ENCODE measurements at places on chromosomes 7 and 10.
A peak's percentile ranks its signal among the peaks of the same experiment; 100 is the strongest.

- peak; percentile 18 for DNase-seq
These were observed 237.8 kb downstream of the ELFN1 start for GRCh38 chr7:1907751-1908365.

GRCh38 chr10:87761153-87761552, 56.9 kb downstream of the ATAD1 start:
- no peak for DNase-seq

DNA sequence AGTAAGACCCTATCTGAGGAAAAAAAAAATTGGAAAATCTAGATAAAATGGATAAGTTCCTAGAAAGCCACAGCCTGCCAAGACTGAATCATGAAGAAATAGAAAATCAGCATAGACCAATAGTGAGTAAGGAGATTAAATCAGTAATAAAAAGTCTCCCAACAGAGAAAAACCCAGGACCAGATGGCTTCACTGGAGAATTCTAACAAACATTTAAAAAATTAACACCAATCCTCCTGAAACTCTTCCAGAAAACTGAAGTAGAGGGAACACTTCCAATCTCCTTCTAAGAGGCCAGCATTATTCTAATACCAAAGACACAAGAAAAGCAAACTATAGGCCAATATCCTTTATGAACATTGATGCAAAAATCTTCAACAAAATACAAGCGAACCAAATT, 8.8 kb upstream of the LIMK1 start:
- no peak for DNase-seq

GRCh38 chr7:134495546-134495945, 31.8 kb upstream of the AKR1B10 start:
- DNase-seq = no peak

GRCh38 chr7:94621120-94621519, 34.8 kb downstream of the SGCE start:
- no peak for DNase-seq

GRCh38 chr7:91039033-91039432, 225.2 kb upstream of the FZD1 start:
- no peak for DNase-seq

DNA sequence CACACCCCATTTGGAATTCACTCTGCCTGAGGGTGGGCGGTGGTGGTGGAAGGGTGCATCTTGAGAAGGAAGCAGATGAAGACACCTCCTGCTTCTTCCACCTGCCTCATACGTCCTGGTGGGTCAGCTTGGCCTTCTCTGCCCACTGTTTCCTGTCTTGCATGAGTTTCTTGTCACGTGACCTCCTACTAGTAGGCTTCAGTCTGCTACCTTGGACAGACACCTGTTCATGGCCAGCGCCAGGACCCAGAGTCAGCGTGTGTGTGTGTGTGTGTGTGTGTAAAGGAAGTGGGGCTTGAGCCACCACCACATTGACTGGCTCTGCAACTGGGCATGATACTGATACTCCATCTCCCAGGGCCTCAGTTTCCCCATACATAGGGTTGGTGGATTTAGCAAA, 17.1 kb upstream of the VPS37D start:
- no peak for DNase-seq

- DNase-seq = no peak
These were observed 8.5 kb upstream of the SFR1 start for GRCh38 chr10:104113376-104113956.

GRCh38 chr10:70617798-70618568, 15.4 kb upstream of the PRF1 start:
- DNase-seq = peak; percentile 47

DNA sequence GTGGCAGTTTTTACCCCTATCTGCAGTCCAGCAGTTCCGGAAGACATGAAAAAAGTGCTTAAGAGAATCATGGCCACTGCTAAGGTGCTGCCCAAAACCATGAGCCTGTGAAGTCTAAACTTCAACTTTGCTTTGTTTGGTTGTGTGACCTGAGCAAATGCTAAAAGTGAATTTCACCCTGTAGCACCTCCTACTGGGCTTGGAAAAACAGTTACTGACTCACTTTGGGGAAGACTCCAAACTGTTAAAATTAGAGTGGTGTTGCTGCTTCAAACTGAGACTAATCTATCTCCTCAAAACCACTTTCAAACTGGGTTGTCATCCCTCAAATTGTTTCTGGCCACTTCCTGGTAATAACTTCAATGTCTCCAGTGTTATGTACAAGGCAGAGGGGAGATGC, 21.3 kb downstream of the MKX start:
- DNase-seq = no peak

GRCh38 chr10:13816195-13816925, 229.6 kb downstream of the PRPF18 start:
- peak; percentile 87 for DNase-seq

DNA sequence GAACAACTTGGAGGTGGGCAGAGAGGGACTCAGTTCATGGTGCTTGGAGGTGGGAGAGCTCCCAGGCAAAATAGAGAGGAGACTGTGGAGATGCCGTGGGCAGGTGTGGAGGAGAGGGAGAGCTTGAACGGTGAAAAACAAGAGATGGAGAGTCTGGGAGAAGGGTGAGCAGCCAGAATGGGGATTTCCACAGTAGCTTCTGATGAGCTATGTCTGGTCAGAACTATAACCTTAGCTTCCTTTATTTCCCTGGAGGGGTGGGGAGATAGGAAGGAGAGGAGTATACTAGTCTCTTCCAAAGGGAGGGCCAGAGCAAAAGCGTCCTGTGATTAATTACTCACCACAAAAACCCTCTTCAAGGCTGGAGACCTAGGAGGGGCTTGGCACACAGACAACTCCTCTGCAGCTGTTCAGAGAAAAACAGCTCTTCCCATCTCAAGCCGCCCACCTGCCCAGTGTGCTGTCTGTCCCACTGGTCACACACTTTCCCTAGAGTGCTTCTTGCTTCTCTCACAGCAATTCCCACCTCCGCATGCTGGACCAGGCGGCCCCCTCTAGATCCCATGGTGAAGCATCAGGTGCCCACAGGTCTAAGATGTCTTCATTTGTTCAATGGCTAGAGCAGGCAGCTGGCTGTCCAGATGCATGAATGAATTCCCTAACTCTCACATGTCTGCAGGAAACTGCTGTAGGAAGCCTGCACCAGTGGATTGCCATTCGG, 41.9 kb downstream of the TAS2R41 start:
- DNase-seq = peak; percentile 40

- no peak for DNase-seq
These were observed 4.2 kb upstream of the IGFBP1 start for GRCh38 chr7:45884136-45884535.

DNA sequence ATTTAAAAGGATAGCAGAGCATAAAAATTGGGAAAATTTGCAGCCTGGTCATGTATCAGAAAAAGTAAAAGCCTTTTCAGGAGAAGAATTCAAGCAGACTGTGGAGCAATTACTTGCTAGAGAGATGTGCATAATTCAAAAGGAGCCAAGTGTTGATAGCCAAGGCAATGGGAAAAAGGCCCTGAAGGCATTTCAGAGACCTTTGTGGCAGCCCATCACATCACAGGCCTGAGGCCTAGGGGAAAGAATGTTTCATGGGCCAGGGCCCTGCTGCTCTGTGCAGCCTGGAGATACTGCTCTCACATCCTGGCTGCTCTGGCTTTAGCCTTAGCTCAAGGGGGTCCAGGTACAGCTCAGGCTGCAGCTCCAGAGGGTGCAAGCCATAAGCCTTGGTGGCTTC, 152.9 kb downstream of the MAGI2 start:
- DNase-seq = no peak

GRCh38 chr10:100984672-100985177, 2.6 kb downstream of the MRPL43 start:
- DNase-seq = no peak

DNA sequence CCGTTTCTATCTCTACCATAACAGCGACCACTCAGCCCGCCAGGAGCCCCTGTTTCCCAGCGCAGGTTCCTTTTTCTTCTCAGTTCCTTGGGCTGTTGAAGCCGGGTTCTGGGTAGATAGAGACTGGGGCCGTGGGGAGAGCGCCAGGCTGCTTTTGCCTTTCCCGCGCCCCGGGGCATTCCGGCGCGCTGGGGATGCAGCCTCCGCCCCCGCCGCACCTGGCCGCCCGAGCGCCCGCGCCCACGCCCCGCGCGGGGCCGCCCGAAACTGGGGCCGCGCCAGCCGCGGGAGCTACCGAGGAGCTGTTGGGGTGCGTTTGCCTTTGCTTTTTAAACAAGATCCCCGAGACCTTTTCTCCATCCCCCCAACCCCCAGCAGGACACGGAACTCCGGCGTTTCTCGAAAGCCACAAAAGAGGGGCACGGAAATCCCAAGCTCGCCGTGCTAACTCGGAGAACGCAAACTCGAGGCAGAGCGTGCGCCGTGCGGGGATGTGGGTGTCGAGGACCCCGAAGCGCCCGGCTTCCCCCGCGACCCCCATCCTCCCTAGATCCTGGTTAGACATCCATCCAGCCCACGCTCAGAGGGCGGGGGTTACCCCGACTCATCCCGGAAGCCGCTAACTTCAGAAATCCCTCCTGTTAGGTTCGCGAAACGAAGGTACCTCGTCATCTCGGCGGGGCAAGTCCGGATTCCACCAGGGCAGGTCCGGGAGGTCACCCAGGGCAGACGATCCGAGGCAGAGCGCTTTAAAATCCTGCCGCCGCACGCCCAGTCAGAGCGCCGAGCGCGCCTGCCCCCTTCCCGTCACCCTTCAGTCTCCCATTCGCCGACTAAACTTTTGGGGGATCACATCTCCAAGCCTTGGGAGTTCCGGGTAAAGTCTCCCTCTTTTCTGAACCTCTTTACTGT, 1.0 kb downstream of the GRM8 start:
- peak; percentile 26 for DNase-seq

- no peak for DNase-seq
These were observed 71.7 kb downstream of the CALD1 start for GRCh38 chr7:134851141-134851540.
